ENCODE measurements at places on chromosomes 12 and 14. TPM values are rescaled to one million over a fixed set of nuclear protein-coding genes. Genes with fewer than 3 reads are reported as not detected.

Gene KLHL33
- total RNA-seq, result 2.0 TPM

- no peak for DNase-seq
Observed at GRCh38 chr14:64865992-64866391, 13.7 kb downstream of the SPTB start.

DNA sequence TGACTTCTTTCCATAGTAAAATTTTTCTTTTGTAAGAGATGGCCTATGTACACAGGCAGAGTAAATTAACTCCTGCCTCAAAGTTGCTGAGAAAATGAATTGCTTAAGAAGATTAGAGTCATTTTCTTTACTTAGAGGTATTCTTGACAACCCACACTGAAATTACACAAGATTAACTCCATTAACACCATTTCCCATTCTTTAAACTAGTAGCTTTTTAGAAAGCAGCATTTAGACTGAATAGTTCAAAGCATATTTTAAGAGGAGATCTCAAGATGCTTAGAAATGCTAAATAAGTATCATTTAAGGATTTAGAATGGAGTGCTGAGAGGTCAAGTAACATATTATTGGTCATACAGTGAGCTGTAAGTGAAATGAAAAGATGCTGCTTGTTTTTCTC lies 35.5 kb downstream of the PUS7L start:
- no peak for DNase-seq

DNA sequence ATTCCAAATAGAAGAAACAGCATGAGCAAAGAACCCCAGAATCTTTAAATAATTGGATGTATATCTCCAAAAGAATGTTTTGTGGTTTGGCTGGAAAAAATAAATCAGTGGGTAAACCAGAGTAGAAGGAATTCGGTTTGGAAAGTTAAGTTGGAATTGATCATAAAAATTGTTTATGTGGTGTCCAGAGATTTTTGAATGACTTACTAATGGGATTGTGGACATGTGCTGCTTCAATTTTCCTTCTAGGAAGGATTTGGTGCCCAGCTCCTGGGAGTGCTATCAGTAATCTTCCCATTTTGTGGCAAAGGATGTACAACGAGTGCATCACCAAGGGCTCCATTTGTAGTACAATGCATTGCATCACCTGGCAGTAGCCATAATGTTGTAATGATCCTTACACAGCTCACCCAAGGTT lies 224.8 kb downstream of the SLC16A7 start:
- no peak for DNase-seq

All from thyroid gland (tissue), 4 donors.